ENCODE measurements at places on chromosomes 7 and 10. TPM values are rescaled to one million over a fixed set of nuclear protein-coding genes. Genes with fewer than 3 reads are reported as not detected.

- H3K27me3 ChIP-seq: no peaks in the 10 kb centered on the region
- H3K4me1 ChIP-seq: peaks cover 17% of the 10 kb centered on the region
- H3K36me3 ChIP-seq: peaks cover 22% of the 10 kb centered on the region
- H3K27ac ChIP-seq: peak overlapping the region; percentile 88
- peak overlapping the region; percentile 25 for H3K4me3 ChIP-seq
- DNase-seq: peak; percentile 25
These were observed 26.1 kb downstream of the MNX1 start for GRCh38 chr7:156984174-156984891.

- H3K4me3 ChIP-seq: no peak overlapping the region
- no peak overlapping the region for H3K27ac ChIP-seq
- H3K27me3 ChIP-seq: no peaks in the 10 kb centered on the region
- peaks cover 4% of the 10 kb centered on the region for H3K36me3 ChIP-seq
These were observed 95.4 kb upstream of the AFAP1L2 start for GRCh38 chr10:114499630-114500190.

GRCh38 chr7:108030516-108030915 is 27.6 kb upstream of the LAMB1 start:
- no peaks in the 10 kb centered on the region for H3K27me3 ChIP-seq
- no peak for DNase-seq
- H3K27ac ChIP-seq: no peak overlapping the region

DNA sequence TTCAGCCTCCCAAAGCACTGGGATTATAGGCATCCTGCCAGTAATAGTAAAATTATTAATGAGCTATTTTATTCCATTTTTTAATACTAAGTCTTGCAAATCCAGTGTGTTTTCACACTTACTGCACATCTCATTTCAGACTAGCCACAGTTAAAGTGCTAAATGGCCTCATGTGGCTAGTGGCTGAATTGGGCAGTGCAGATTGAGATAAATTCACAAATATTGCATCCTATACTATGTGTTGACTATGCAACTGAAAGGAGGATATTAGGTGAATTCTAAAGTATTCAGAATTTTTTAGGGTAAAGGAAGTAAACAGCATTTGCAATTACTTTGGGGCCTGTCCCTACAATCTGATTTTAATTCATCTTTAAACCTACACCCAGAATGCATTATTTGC is 10.2 kb downstream of the APBB1IP start:
- no peaks in the 10 kb centered on the region for H3K27me3 ChIP-seq
- no peaks in the 10 kb centered on the region for H3K36me3 ChIP-seq
- no peaks in the 10 kb centered on the region for H3K4me1 ChIP-seq

CFTR gene
- total RNA-seq: not detected

GRCh38 chr7:33744293-33745075 is 160.9 kb upstream of the BMPER start:
- H3K4me1 ChIP-seq: no peaks in the 10 kb centered on the region
- H3K36me3 ChIP-seq: no peaks in the 10 kb centered on the region
- no peaks in the 10 kb centered on the region for H3K27me3 ChIP-seq
- no peak overlapping the region for H3K27ac ChIP-seq
- H3K4me3 ChIP-seq: no peak overlapping the region

GRCh38 chr10:86439544-86439943 is 72.9 kb upstream of the GRID1 start:
- peak; percentile 89 for DNase-seq
- H3K4me1 ChIP-seq: no peaks in the 10 kb centered on the region
- no peak overlapping the region for H3K27ac ChIP-seq
- H3K27me3 ChIP-seq: no peaks in the 10 kb centered on the region

STAG3 gene
- total RNA-seq: 4.2 TPM

GRCh38 chr7:128384726-128385125 is 23.2 kb upstream of the PRRT4 start:
- DNase-seq: no peak
- H3K4me3 ChIP-seq: no peak overlapping the region
- no peaks in the 10 kb centered on the region for H3K4me1 ChIP-seq
- H3K27ac ChIP-seq: no peak overlapping the region

DNA sequence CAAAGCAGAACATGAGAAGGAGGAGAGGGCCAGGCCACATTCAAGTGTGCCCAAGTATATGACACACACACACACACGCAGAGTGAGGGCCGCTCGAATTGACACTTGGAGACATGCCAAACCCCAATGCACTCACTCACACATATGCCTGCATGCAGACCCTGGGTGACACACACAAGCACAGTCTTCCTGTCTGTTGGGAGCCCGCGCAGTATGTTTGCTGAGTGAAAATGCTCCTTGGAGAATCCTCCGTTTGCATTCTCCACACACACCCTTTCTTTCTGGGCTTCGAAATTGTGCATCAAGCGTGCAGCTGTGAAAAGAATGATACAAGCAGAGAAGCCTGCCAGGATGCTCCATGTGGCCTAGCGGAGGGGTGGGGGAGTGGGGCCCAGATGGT is 120.9 kb downstream of the PLXNA4 start:
- no peaks in the 10 kb centered on the region for H3K4me1 ChIP-seq
- no peak overlapping the region for H3K4me3 ChIP-seq
- no peak for DNase-seq
- H3K27me3 ChIP-seq: no peaks in the 10 kb centered on the region

SUN3 gene
- not detected for total RNA-seq

SLC16A12 gene
- total RNA-seq: 42.2 TPM

GRCh38 chr7:1235501-1236131 is 2.9 kb downstream of the UNCX start:
- H3K4me3 ChIP-seq: no peak overlapping the region
- H3K4me1 ChIP-seq: no peaks in the 10 kb centered on the region
- H3K36me3 ChIP-seq: no peaks in the 10 kb centered on the region
- peaks cover 5% of the 10 kb centered on the region for H3K27me3 ChIP-seq
- H3K27ac ChIP-seq: no peak overlapping the region

GRCh38 chr7:107149863-107150262 is 18.9 kb upstream of the HBP1 start:
- no peaks in the 10 kb centered on the region for H3K27me3 ChIP-seq
- DNase-seq: no peak
- H3K4me3 ChIP-seq: no peak overlapping the region
- peaks cover 11% of the 10 kb centered on the region for H3K4me1 ChIP-seq
- no peak overlapping the region for H3K27ac ChIP-seq
- no peaks in the 10 kb centered on the region for H3K36me3 ChIP-seq

NEUROD6 gene
- total RNA-seq: not detected

GRCh38 chr10:105023211-105024111 is 382.4 kb downstream of the SORCS3 start:
- no peaks in the 10 kb centered on the region for H3K4me1 ChIP-seq
- H3K27ac ChIP-seq: no peak overlapping the region
- H3K4me3 ChIP-seq: no peak overlapping the region
- no peaks in the 10 kb centered on the region for H3K36me3 ChIP-seq

HABP2 gene
- total RNA-seq: not detected

GRCh38 chr7:22627136-22627535 is 99.9 kb upstream of the IL6 start:
- H3K27me3 ChIP-seq: no peaks in the 10 kb centered on the region
- H3K27ac ChIP-seq: no peak overlapping the region
- no peaks in the 10 kb centered on the region for H3K36me3 ChIP-seq

GRCh38 chr10:75304741-75305390 is 69.1 kb upstream of the COMTD1 start:
- no peak for DNase-seq
- no peaks in the 10 kb centered on the region for H3K4me1 ChIP-seq
- H3K27me3 ChIP-seq: no peaks in the 10 kb centered on the region
- H3K27ac ChIP-seq: no peak overlapping the region

GRCh38 chr7:33039903-33040292 is 22.7 kb downstream of the NT5C3A start:
- H3K27me3 ChIP-seq: no peaks in the 10 kb centered on the region
- DNase-seq: no peak
- H3K27ac ChIP-seq: peak overlapping the region; percentile 60
- no peaks in the 10 kb centered on the region for H3K36me3 ChIP-seq
- H3K4me3 ChIP-seq: peak overlapping the region; percentile 47

CYP3A4 gene
- 1.5 TPM for total RNA-seq

ACBD7 gene
- total RNA-seq: 1.5 TPM

PNLIPRP3 gene
- not detected for total RNA-seq

DNA sequence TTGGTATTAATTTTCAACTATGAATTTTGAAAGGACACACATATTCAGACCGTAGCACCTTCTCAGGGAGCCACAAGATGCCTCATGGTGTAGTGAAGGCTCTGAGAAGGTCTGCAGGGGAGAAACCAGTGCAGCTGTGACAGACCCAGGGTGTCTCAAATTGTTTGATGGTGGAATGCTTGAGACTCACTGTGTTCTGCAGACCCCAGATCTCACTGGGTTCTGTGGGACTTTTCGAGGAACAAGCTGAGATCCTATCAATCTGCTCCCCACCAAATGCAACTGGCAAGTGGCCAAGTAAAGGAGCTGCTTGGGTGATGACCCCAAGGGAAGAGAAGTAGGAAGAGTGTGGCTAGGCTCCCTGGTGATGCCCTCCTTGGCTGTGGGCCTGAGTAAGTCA is 130.5 kb upstream of the UNC5B start:
- no peaks in the 10 kb centered on the region for H3K4me1 ChIP-seq
- no peaks in the 10 kb centered on the region for H3K36me3 ChIP-seq
- no peak overlapping the region for H3K4me3 ChIP-seq

OR2A42 gene
- not detected for total RNA-seq

DNA sequence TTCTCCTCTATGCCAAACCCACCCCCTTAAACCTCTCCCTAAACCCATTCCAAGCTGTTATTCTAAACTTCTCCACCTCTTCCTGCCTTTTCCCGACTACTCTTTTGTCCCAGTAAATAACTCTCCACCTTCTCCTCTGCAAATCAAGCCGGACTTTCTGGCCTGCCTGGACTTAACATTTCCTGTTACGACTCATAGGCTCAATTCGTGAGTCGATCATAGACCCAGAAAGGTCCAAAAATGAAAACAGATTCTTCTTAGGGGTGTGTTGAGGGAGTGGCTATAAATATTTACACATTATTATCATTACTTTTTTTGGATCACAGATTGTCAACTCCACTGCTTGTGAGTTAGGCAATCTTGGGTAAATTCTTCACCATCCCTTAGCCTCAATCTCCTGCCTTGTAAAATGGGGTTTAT is 59.0 kb upstream of the HABP2 start:
- H3K4me3 ChIP-seq: no peak overlapping the region
- no peaks in the 10 kb centered on the region for H3K36me3 ChIP-seq
- no peak for DNase-seq

- DNase-seq: no peak
- H3K4me1 ChIP-seq: no peaks in the 10 kb centered on the region
- H3K4me3 ChIP-seq: no peak overlapping the region
- H3K27me3 ChIP-seq: no peaks in the 10 kb centered on the region
- H3K27ac ChIP-seq: no peak overlapping the region
- no peaks in the 10 kb centered on the region for H3K36me3 ChIP-seq
These were observed 61.1 kb upstream of the IL6 start for GRCh38 chr7:22665923-22666322.

GRCh38 chr10:6958711-6959110 is 378.6 kb upstream of the PRKCQ start:
- no peak overlapping the region for H3K27ac ChIP-seq
- H3K4me3 ChIP-seq: no peak overlapping the region
- H3K4me1 ChIP-seq: no peaks in the 10 kb centered on the region
- no peaks in the 10 kb centered on the region for H3K36me3 ChIP-seq
- H3K27me3 ChIP-seq: no peaks in the 10 kb centered on the region
- no peak for DNase-seq

DNA sequence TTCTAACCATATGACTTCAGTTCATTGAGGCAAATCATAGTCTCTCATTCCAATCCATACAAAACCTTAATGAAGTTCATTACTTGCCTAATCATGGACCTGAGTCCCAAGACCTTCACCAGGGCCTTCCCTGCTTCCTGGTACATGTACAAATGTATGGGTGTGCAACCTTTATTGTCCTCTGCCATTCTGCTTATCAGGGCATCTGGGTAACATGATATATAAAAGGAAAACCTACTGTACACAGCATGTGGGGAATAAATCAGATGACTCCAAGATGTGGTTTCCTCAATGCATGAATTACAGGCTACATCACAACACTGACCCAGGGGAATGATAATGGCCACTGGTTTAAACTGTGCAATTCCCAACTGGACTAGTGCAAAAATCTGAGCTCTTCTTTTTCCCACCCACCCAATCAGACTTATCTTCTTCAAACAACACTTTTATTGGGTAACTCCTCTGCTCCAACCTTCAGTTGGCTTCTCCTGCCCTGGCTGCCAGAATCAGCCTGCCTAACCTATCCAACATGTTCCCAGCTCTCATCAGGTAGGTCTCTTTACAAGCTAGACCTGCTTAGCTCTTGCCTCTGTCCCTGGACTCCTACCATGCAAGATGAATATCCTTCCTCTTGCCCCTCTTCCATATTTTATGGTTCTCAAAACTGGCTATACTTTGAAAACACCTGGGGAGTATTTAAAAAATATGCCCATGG is 11.4 kb downstream of the GOT1 start:
- no peak overlapping the region for H3K27ac ChIP-seq
- H3K4me1 ChIP-seq: no peaks in the 10 kb centered on the region
- H3K36me3 ChIP-seq: no peaks in the 10 kb centered on the region
- no peak overlapping the region for H3K4me3 ChIP-seq
- H3K27me3 ChIP-seq: no peaks in the 10 kb centered on the region

GRCh38 chr10:77037735-77038403 is 599.7 kb downstream of the KCNMA1 start:
- H3K4me3 ChIP-seq: no peak overlapping the region
- H3K27me3 ChIP-seq: no peaks in the 10 kb centered on the region
- no peak for DNase-seq
- no peaks in the 10 kb centered on the region for H3K36me3 ChIP-seq
- no peak overlapping the region for H3K27ac ChIP-seq

Measured in tibial nerve (tissue), 4 donors.